ENCODE measurements at places on chromosomes 13 and 19. TPM values are rescaled to one million over a fixed set of nuclear protein-coding genes. Genes with fewer than 3 reads are reported as not detected.

DNA sequence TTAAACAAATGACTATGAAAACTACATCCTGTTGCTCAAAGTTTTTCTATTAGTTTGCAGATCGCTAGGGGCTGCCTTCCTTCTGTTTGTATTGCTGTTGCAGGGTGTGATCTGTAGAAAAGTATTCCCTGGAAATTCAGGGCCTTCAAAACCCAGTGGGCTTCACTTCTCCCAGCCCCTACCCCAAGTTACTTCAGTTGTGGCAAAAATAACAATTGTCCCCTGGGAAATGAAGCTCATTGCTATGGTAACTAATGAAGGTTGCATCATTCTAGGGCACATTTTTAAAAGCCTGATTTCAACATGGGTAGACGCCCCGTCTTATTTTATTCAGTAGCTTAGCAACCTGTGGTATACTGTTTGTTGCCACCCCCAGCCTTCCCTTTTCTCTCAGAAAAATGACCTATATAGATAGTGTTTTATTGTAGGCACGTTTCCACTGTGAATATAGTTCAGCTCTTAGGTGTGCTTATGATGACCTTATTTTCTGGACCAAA lies 60.9 kb downstream of the WDFY2 start:
- no peak for DNase-seq

Gene STK11
- 94.5 TPM for polyA plus RNA-seq

Gene LHFPL6
- 41.4 TPM for polyA plus RNA-seq

Gene KIR2DL1
- polyA plus RNA-seq: not detected

DNA sequence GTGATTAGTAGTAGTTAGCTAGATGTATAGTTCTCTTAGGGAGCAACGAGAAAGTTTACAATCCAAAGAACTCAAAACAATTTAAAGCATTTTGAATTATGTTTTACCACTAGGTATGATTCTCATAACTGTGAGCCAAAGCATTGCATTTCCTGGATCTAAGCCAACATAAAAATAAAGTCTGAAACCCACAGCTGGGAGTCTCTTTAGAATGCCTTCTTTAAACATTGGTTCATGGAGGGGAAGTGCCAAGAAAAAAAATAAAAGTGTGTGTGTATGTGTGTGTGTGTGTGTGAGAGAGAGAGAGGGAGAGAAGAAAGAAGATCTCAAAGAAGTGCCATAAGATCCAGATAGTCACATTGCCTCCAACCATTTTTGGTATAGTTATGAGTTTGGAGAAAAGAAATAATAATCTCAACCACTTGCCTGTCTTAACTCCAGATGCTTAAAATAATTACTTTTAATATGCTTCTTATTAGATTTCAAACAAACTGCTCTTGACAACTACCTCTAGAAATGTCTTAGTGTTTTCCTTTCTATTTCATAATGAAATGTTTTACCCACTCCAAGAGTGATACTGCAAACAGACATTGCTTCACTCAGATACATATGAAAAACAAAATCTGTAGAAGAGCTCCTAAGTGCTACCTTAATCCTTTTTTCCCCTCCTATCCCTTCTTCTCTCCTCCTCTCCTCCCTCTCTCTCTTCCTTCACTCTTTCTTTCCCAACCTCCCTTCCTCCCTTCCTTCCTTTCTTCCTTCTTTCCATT lies 554.1 kb downstream of the KCTD12 start:
- DNase-seq: no peak

- DNase-seq: no peak
Measured at GRCh38 chr13:37403776-37404527, 194.6 kb downstream of the POSTN start.

DNA sequence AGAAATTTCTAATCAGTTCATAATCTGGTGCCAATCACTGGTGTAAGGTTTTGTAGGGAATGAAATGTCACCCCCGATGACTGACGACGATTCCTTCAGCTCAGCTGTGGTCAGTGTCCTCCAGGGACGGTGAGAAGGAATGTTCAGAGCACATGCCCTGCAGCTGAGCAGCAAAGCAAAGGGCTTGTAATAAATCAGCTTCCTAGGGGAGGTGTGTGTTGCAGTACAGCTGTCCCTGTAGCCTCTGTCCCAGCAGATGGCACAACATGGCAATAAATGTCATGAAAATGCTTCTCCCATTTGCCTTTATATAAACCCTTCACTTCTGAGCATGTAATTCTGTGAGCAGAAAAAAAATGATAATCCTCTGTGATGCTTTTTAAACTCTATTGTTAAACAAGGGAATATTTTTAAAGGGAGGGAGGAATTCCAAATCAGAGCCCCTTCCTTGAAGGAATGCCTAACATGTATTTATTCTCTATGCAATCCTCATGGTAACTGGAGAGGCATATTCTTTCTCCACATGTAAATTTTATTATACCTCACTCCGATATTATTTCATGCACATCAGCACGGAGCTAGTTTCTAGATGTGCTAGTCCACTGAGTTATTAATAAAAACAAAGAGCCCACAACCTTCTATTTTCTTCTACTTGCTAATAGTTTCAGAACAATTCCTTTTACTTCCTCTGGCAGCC lies 102.5 kb downstream of the FAM216B start:
- DNase-seq: peak; percentile 69

Measured in adrenal gland (tissue), 19 donors.